Hepatocyte (in vitro differentiated cells): ENCODE measurements at places on chromosomes 7 and 10.

DNA sequence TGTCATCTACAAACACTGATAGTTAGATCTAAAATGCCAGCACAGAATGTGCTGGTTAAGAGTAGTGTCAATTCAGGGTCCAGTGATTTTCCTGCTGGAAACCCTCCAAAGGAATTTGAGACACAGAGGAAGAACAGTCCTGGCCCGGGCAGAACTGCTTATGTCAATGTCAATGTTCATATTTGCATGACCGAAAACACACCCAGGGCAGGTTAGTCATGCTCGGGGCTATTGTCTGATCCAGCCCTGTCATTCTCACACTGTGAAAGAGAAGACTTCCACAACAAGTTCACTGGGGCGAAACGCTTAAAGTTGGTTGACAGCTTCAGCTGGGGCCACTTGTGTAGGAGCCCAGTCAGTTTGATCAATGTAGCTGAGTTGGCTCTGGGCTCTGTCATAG is 139.3 kb downstream of the C1GALT1 start:
- H3K4me1 ChIP-seq = peaks cover 13% of the 10 kb centered on the region
- H3K36me3 ChIP-seq = no peaks in the 10 kb centered on the region
- H3K4me3 ChIP-seq = no peak overlapping the region
- peak; percentile 45 for DNase-seq
- no peaks in the 10 kb centered on the region for H3K27me3 ChIP-seq

GRCh38 chr10:57689596-57690297 is 577.9 kb downstream of the IPMK start:
- peaks cover 12% of the 10 kb centered on the region for H3K4me1 ChIP-seq
- H3K27ac ChIP-seq = no peak overlapping the region
- no peaks in the 10 kb centered on the region for H3K36me3 ChIP-seq
- no peaks in the 10 kb centered on the region for H3K27me3 ChIP-seq
- H3K4me3 ChIP-seq = no peak overlapping the region

GRCh38 chr7:147813316-147813715 is 777.2 kb upstream of the C7orf33 start:
- no peaks in the 10 kb centered on the region for H3K27me3 ChIP-seq
- H3K36me3 ChIP-seq = no peaks in the 10 kb centered on the region
- no peaks in the 10 kb centered on the region for H3K4me1 ChIP-seq

DNA sequence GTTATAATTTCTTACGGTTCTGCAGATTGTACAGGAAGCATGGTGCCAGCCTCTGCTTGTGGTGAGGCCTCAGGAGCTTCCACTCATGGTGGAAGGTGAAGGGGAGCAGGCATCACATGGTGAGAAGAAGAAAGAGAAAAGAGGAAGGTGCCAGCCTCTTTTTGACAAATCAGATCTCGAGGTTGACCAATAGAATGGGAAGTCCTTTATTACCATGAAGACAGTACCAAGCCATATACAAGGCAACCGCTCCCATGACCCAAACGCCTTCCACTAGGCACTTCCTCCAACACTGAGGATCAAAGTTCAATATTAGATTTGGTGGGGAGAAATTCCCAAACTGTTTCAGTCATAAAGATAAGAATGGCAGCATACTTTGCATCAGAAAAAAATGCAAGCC is 502.8 kb downstream of the GLRX3 start:
- no peak for DNase-seq
- no peak overlapping the region for H3K27ac ChIP-seq
- no peaks in the 10 kb centered on the region for H3K4me1 ChIP-seq
- no peaks in the 10 kb centered on the region for H3K36me3 ChIP-seq
- no peak overlapping the region for H3K4me3 ChIP-seq
- H3K27me3 ChIP-seq = no peaks in the 10 kb centered on the region

DNA sequence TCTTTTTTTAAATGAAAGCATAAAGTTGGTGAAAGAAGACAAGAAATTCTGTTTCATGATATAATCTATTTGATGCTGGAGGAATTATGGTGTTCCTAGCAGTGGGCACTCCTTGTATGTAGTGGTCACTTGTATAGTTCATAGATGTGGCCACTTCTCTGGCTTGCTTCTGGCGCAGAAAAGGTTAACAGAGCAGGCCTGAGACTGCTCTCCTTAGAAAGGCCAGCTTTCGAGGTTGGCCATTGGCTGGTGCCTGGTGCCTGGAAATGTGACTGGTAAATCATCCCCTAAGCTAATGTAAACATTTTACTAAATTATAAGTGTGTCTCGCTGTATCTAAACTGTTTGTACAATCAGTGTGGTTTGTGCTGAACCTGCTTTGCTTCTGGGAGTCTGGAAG is 276.1 kb downstream of the PHTF2 start:
- H3K36me3 ChIP-seq = no peaks in the 10 kb centered on the region
- H3K27me3 ChIP-seq = no peaks in the 10 kb centered on the region
- no peaks in the 10 kb centered on the region for H3K4me1 ChIP-seq
- H3K4me3 ChIP-seq = no peak overlapping the region

- peak; percentile 22 for DNase-seq
- no peak overlapping the region for H3K27ac ChIP-seq
- H3K27me3 ChIP-seq = no peaks in the 10 kb centered on the region
These were observed 1173.5 kb upstream of the AUTS2 start for GRCh38 chr7:68424658-68425297.

DNA sequence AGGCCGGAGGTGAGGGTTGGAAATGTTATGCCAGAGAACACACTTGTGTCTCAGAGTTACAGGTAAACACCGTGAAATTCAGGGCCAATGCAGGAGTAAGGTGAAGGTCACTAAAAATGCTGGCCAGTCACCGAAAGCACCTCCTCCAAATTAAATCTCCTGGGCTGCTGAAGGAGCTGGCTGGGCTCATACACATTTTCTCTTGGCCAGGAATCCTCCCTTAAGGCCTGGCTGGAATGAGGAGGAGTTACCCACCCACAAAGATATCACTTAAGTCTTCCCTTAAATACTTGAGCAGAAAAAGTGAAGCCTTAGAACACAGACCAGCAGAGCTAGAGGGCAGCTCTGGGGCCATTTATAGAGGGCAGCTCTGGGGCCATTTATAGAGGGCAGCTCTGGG is 46.3 kb downstream of the HTRA1 start:
- no peak overlapping the region for H3K27ac ChIP-seq
- DNase-seq = no peak
- H3K4me1 ChIP-seq = peaks cover 8% of the 10 kb centered on the region

- H3K4me1 ChIP-seq = peaks cover 6% of the 10 kb centered on the region
- no peak for DNase-seq
- H3K27ac ChIP-seq = no peak overlapping the region
- H3K36me3 ChIP-seq = no peaks in the 10 kb centered on the region
- no peak overlapping the region for H3K4me3 ChIP-seq
These were observed 111.3 kb upstream of the SORCS1 start for GRCh38 chr10:107275806-107276205.

- no peaks in the 10 kb centered on the region for H3K36me3 ChIP-seq
- no peaks in the 10 kb centered on the region for H3K4me1 ChIP-seq
- H3K27me3 ChIP-seq = no peaks in the 10 kb centered on the region
- DNase-seq = no peak
- H3K27ac ChIP-seq = no peak overlapping the region
These were observed 121.0 kb downstream of the NPY start for GRCh38 chr7:24405002-24405401.

GRCh38 chr7:23544913-23545354 is 13.2 kb upstream of the TRA2A start:
- H3K4me3 ChIP-seq = no peak overlapping the region
- H3K27me3 ChIP-seq = no peaks in the 10 kb centered on the region

GRCh38 chr10:68330852-68331454 is 911 bp upstream of the HNRNPH3 start:
- peaks cover 20% of the 10 kb centered on the region for H3K4me1 ChIP-seq
- DNase-seq = peak; percentile 18
- H3K36me3 ChIP-seq = no peaks in the 10 kb centered on the region
- no peaks in the 10 kb centered on the region for H3K27me3 ChIP-seq

GRCh38 chr10:132396494-132397035 is 435 bp upstream of the PWWP2B start:
- peaks cover 42% of the 10 kb centered on the region for H3K4me1 ChIP-seq
- H3K36me3 ChIP-seq = no peaks in the 10 kb centered on the region
- peak overlapping the region; percentile 96 for H3K27ac ChIP-seq
- no peaks in the 10 kb centered on the region for H3K27me3 ChIP-seq
- H3K4me3 ChIP-seq = peak overlapping the region; percentile 45

DNA sequence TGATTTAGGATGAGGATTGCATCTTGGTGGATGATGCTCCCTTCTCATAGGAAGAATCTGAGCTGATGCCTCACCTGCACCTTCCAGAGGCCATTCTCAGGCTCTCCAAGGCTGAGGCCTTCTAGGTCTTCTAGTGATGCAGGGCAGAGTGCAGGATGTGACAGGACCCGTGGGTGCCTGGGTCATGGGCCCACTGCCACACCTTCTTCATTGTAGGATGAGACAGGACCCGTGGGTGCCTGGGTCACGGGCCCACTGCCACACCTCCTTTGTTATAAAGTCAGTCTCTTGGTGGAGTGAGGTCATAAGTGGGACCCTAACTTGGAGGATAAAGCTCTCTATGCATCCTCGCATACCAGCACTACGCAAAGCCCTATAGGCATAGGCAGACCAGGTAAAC is 109.9 kb upstream of the TCERG1L start:
- no peaks in the 10 kb centered on the region for H3K27me3 ChIP-seq
- H3K36me3 ChIP-seq = no peaks in the 10 kb centered on the region
- H3K4me3 ChIP-seq = no peak overlapping the region
- H3K4me1 ChIP-seq = no peaks in the 10 kb centered on the region
- no peak overlapping the region for H3K27ac ChIP-seq
- no peak for DNase-seq

GRCh38 chr10:123462756-123463155 is 203.4 kb upstream of the GPR26 start:
- H3K4me1 ChIP-seq = no peaks in the 10 kb centered on the region
- no peak overlapping the region for H3K4me3 ChIP-seq
- H3K27me3 ChIP-seq = peaks cover 3% of the 10 kb centered on the region
- no peak for DNase-seq
- H3K27ac ChIP-seq = no peak overlapping the region

- DNase-seq = no peak
- H3K27me3 ChIP-seq = peaks cover 6% of the 10 kb centered on the region
- no peaks in the 10 kb centered on the region for H3K4me1 ChIP-seq
- no peaks in the 10 kb centered on the region for H3K36me3 ChIP-seq
These were observed 8.4 kb upstream of the PVRIG start for GRCh38 chr7:100211342-100211780.

GRCh38 chr10:45096001-45096400 is 95.3 kb downstream of the ZNF22 start:
- H3K27me3 ChIP-seq = no peaks in the 10 kb centered on the region
- H3K4me1 ChIP-seq = no peaks in the 10 kb centered on the region
- no peak overlapping the region for H3K27ac ChIP-seq
- H3K4me3 ChIP-seq = no peak overlapping the region

- DNase-seq = no peak
- no peak overlapping the region for H3K4me3 ChIP-seq
- no peak overlapping the region for H3K27ac ChIP-seq
- H3K36me3 ChIP-seq = no peaks in the 10 kb centered on the region
These were observed 433.7 kb upstream of the MGMT start for GRCh38 chr10:129033340-129033739.

GRCh38 chr10:132100556-132101349 is 35.0 kb downstream of the JAKMIP3 start:
- DNase-seq = no peak
- no peaks in the 10 kb centered on the region for H3K27me3 ChIP-seq
- no peak overlapping the region for H3K4me3 ChIP-seq
- H3K27ac ChIP-seq = no peak overlapping the region

DNA sequence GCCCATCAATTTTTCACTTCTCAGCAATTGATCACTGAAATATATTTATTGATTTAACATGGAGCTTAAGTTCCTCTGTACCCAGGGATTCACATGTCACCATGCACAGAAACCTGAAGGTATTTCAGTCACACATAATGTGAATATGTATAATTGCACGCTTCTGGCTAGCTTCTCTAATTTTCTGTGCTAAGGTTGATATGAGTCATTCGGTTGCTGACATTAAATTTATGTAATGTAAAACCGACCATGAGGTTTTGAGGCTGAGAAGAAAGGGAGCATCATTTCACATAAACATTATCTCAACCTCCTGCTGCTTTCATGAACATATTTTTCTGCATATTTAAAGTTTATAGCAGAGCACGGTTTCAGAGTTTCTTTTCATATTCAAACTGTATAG is 381.0 kb upstream of the TPK1 start:
- no peak overlapping the region for H3K4me3 ChIP-seq
- H3K36me3 ChIP-seq = no peaks in the 10 kb centered on the region
- no peak for DNase-seq
- no peaks in the 10 kb centered on the region for H3K27me3 ChIP-seq
- H3K27ac ChIP-seq = no peak overlapping the region

DNA sequence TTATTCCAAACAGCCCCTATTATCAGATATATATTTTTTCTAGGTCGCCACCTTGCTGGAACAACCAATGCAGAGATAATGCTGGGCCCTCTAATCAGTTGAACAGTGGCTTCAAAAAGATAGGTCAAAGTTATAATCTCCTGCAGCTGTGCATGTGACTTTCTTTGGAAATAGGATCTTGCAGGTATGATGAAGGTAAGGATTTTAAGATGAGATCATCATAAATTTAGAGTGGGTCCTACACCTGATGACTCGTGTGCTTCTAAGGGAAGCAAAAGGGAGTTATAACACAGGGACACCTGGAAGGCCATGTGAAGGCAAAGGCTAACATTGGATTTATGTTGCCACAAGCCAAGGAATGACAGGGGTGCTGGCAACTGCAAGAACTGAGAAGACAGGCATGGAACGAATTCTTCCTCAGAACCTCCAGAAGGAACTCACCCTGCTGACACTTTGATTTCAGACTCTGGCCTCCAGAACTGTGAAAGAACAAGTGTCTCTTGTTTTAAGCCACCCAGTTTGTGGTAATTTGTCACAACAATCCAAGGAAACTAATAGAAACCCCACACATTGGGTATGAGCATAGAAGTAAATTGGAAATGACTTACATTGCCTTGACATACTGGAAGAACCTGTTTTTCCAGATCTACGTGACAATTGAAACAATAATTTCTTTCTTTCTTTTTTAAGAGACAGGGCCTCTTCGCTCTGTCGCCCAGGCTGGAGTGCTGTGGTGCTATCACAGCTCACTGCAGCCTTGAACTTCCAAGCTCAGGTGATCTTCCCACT is 34.4 kb downstream of the CCDC71L start:
- DNase-seq = peak; percentile 36
- H3K36me3 ChIP-seq = no peaks in the 10 kb centered on the region
- no peaks in the 10 kb centered on the region for H3K27me3 ChIP-seq
- no peak overlapping the region for H3K4me3 ChIP-seq
- H3K4me1 ChIP-seq = peaks cover 31% of the 10 kb centered on the region

DNA sequence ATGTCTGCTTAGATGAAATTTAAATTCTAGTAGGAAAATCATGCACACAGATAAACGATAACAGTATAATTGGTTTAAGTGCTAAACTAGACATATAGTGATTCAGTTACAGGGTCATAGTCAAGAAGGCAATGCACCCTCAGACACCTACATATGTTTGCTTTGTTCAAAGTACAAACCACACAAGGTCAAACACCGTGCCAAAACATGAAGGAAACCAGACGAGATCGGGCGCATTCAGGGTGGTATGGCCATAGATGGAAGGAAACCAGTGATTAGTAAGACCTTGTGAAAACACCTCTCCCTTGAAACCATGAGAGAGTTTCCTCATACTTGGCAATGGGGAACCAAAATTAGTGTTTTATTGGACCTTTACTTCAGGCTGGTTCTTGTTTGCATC is 906.9 kb downstream of the PCDH15 start:
- H3K36me3 ChIP-seq = no peaks in the 10 kb centered on the region
- H3K4me1 ChIP-seq = no peaks in the 10 kb centered on the region
- H3K27ac ChIP-seq = no peak overlapping the region
